Esophagus muscularis mucosa (tissue), 4 donors: ENCODE measurements at places on chromosomes 4 and X.
A peak's percentile ranks its signal among the peaks of the same experiment; 100 is the strongest.

GRCh38 chrX:15451913-15452312, 41.2 kb downstream of the PIR start:
- DNase-seq, result no peak

DNA sequence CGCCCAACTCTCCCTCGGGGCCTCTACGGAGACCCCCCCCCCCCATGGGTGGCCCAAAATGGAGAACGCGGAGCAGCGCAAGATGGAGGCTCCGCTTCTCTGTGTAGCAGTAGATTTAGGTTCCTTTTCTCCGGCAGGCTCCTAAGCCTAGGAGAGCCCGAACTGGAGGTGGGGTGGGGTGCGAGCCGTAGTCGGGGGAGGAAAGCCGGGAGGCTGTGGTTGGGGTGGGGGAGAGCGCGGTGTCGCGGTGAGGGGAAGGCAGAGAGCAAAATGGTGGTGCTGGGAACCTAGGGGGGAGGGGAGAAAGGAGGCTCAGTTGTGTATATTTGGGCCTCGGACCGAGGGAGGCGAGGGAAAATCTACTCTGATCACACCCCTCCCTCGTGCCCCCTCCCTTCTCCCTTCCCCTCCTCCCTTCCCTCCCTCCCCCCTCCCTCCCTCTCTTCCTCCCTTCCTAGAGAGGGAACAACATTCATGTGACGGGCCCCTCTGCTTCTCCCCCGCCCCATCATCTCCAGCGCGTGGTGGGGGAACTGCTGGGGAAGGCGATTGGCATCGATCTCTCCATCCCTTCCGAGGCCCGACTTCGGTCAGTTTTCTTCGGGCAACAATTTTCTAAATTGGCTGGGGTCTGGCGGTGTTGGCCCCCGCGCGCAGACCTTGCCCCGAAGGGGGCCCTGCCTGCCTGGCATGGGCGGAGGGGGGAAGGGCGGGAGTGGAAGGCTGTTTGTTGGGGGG, at the start of gene STAG2:
Gene STAG2 (plus strand): TSS at position 439 of the 738 bp plus-strand sequence. CDS start 60,922 bp downstream, outside the sequence.
- DNase-seq, result peak; percentile 91

GRCh38 chrX:123685232-123685631, 47.6 kb downstream of the THOC2 start:
- DNase-seq, result no peak

GRCh38 chrX:95332530-95332929, 1352.1 kb upstream of the DIAPH2 start:
- DNase-seq, result no peak

GRCh38 chr4:48490012-48490679, at the start of gene ZAR1:
ZAR1 (plus strand) TSS chr4:48490252; CDS start chr4:48490292, 40 bp downstream.
- no peak for DNase-seq

DNA sequence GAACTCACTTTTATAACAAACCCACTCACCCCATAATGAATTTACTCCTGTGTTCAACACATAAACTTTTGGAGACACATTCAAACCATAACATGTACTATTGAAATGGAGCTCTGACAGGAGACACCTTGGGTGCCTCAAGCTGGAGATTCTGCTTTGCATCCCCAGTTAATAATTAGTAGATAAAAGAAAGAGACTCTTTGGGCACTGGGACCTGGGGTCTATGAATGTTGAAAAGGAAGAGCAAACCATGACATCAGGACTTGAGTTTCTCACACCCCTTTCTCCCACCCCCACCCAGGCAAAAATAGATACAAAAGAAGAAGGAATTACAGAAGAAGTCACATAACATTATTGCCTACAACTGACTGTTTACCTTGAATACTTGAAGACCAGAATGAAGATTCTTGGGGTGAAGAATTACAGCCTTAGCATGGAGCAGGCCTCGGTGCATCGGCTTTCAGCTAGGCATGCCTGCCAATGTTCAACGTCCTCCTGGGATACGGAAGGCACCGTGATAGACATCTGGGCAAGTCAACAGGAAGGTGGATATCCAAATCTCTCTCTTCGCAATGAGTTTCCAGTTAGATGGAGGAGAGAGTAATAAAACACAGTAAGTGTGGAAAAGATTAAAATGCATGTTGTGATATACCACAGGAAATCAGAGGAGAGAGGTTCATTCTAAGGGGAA, 316.0 kb downstream of the TRIML1 start:
- no peak for DNase-seq

GRCh38 chr4:139826426-139826825, 160.8 kb downstream of the MGST2 start:
- DNase-seq, result peak; percentile 19
